ENCODE measurements at places on chromosomes 2 and 18.

DNA sequence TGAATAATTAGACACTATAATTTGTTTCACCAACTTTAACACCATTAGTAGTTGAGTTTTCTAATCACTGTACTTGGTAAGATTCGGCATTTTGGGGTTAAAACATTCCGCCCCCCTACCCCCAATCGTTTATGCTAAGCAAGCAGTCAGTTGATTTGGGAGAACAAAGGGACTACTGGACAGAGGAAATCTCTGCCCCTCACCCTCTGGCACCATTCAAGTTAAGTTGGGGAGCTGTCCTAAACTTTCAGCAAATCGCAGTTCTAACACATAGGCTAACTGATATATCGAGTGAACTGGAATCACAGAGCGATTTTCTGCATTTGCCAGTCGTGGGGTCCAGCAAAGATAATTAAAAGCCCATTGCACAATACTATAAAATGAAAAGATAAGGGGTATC lies 5.6 kb downstream of the KLF7 start:
- no peak for DNase-seq

DNA sequence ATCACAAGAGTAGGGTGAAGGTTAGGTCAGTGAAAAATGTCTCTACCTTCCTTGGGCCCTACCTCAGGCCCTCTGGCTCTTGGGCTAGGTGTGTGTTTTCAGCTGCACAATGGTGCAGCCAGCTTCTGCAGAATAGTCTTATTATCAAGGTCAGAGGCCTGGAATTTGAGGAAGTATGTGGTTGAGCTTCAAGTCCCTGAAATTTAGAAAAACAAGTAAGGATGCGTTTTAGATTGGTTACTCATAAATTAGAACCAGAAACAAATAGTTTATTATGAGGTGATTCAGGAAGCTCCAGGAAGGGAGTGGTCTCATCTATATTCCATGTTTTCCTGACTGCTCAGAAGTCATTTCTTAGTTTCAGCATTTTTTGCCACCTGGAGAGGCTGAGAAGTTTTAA lies 204.2 kb upstream of the CELF4 start:
- DNase-seq, result no peak

- DNase-seq, result no peak
Measured at GRCh38 chr2:66582987-66583880, 148.3 kb downstream of the MEIS1 start.

- no peak for DNase-seq
Measured at GRCh38 chr18:61606068-61606660, 272.9 kb downstream of the CDH20 start.

GRCh38 chr18:74661691-74662090 lies 64.0 kb downstream of the ZNF407 start:
- DNase-seq, result no peak

DNA sequence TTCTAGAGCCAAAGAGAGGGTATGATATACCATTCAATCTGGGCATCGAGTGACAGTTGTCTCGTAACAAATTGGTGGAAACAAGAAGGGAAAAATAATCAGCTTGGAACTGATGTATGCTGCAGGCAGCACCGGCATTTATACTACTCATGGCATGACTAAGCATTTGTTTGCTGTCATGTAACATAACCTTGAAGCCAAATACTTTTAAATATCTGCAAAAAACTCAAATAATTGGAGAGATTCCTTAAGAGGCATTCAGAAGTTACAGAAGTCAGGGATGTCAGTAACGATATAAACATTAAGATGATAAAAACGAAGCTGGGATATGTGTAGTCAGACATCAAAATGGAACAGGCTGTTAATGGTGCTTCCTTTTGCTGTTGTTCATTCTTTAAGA lies 157.3 kb upstream of the MMADHC start:
- DNase-seq, result no peak

- no peak for DNase-seq
Measured at GRCh38 chr2:120346667-120347358, 877 bp downstream of the INHBB start.

DNA sequence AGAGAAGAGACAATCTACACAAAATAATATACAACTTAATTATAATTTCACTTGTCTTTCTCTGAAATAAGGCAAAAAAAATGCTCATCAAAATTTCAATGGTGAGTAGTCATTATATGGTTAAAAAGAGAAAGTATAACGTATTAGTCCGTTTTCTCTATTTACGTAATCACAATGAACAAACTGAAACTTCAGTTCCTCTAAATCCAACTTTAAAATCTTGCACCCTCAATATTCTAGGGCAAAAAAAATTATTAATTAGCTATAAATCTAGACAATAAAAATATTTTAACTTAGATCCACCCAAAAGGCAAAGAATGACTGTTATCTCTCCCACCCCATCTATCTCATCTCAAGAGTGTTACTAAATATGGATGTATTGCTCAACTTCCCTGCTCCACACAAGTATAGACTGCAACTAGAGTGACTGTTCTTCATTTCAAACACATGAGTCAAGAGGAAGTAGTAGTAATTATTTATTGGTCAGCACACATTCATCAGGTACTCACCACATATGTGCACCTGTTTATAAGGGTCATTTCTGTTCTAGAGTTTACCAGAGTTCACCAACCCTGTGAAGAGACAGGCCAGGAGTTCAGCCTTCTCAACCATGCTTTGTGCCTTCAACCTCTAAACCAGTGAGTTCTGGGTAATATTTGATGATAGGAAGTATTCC lies 36.4 kb downstream of the STK39 start:
- DNase-seq, result peak; percentile 94

- no peak for DNase-seq
Measured at GRCh38 chr18:56910967-56911366, 235.9 kb upstream of the BOD1L2 start.

- DNase-seq, result no peak
Measured at GRCh38 chr2:222895144-222895543, 34.3 kb downstream of the ACSL3 start.

- DNase-seq, result no peak
Measured at GRCh38 chr2:212274215-212274614, 264.4 kb downstream of the ERBB4 start.

DNA sequence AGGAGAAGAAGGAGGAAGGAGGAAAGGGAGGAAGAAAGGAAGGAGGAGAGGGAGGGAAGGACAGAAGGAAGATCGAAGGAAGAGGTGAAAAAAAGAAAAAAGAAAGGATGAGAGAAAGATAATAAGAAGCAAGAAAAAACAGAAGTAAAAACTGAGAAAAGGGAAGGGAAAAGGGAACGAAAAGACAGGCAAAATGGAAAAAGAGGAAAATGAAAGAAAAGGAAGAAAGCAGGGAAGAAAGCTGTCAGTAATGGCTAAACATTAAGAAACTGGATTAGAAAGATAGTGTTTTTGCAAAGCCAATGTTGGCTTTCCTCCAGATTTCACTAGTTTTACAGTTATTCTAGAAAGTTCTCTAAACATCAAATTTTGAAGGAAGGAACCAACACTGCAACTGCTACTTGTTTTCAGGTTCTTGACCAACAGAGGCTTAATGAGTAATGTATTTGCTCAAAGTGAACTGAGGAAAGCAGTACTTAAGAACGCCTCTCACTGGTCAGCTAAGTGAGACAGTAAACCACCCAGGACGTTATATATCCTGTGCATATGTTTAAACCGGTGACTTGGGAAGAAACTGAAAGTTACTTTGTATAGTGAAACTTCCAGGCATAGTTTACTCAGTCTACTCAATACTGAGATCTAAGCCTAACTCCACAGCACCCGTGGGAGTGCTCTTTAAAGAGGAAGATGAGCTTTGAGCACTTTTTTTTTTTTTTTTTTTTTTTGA lies 286.2 kb upstream of the TRIB2 start:
- no peak for DNase-seq

DNA sequence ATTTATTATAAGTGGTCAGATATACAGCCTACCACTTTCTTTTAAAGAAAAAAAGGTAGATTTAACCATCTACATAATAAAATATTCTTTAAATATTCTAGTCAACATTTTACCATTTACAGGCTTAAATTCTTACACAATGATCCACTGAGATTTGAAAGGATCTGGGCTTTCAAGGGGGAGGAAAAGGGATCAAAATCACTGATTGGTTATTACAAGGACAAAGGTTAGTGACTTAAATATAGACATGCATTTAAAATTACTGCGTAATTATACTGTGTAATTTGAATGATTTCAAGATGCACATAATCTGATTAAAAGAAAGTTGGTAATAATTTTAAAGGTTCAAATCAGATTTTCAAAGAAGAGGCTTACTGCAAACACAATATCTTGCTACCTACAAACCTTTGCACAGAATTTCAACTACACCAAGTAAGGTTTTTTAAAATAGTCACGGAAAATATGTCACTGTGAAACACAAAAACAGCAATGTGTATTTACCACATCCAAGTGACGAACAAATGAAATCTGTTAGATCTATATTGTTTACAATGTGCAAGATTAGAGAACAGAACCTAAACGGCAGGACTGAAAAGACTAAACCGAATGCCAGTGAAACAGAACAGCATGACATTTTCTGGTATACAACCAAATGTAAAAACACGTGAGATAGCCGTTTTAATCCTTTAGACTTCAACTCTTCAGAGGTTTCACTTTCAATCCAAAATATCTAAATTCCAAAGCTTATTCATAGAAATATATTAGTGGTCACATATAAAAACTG lies 40.8 kb downstream of the RTN4 start:
- no peak for DNase-seq

DNA sequence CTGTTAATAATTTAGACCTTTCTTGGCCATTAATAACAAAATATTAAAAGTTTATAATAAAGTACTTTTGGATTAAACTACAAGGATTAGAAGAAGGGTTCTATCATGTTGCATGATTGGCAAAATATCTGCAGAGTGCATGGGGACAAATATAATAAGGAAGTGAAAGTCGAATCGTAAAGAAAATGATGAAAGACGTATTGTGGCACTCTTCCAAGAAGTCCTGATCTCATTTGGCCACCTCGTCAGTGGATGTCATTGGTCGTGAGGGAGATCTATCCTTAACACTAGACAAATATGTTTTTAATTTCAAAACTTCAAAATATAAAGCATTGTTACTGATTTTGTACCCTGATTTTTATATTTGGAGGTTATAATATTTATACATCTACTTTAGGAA lies 197.7 kb upstream of the STON1 start:
- DNase-seq, result no peak
